ENCODE measurements at places on chromosomes 1 and 21.

- DNase-seq, result no peak
Measured at GRCh38 chr21:40060083-40060677, 192.9 kb downstream of the PCP4 start.

DNA sequence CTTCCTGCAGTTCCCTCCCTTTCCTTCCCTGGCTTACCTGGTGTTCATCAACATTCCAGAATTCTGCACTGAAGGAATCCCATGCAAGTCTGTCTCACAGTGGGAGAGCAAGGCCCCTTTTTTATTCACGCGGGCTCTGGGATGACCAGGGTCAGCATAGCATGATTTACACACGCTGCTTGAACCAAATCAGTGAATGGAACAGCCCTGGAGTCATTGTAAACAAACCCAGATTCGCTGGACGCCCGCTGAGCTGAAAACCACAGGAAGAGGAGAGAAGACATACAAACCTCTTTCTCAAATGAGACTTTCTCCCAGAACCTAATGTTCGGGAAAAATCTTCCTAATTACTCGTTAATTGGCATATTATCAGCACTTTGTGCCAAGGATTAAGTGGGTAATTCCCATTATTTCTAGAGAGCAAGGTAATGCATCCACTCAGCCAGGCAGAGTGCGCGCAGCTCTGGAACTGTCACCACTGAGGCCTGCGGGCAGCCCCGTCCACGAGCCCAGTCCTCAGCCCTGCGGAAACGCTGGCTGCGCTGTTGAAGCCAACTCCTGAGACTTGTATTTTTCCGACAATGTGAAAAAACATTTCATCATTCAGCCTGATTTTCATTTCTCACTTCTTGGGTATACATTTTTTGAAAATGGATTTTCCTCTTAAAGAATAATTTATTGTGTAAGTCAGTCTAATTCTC lies 140.0 kb downstream of the ETS2 start:
- no peak for DNase-seq

- DNase-seq, result no peak
Measured at GRCh38 chr1:59512702-59513101, 215.8 kb downstream of the FGGY start.

GRCh38 chr1:206832352-206832880 lies 33.0 kb upstream of the IL20 start:
- no peak for DNase-seq
